ENCODE measurements at places on chromosomes 1 and 21.

GRCh38 chr1:168719306-168720111, 9.5 kb downstream of the DPT start:
- no peak for DNase-seq

DNA sequence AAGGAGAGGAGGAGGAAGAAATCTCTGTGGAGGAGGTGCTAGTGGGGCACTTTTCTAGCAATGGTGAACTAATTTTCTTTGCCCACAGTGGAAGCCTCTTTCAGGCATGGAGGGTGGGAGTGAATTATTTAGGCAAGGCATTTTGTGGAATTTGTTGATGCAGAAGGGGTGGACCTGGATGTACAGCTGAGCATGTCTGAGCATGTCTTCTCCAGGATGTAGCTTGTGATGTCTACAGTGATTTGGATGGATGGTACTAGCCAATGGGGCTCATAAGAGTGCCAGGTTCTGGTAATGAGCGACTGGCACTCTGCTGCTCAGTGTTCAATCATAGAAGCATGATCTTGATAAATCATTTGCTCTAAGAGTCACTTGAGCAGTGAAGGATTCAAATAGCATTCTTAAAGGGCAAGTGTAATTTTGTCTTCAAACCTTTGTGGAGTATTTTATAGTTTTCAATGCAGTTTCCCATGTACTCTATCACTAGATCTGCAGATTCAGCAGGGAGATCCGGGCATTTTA, 153.9 kb upstream of the LMO4 start:
- DNase-seq: no peak

- peak; percentile 46 for DNase-seq
Measured at GRCh38 chr1:97925151-97925550, 4.3 kb upstream of the DPYD start.

GRCh38 chr1:167666416-167666815, 36.4 kb downstream of the RCSD1 start:
- no peak for DNase-seq

DNA sequence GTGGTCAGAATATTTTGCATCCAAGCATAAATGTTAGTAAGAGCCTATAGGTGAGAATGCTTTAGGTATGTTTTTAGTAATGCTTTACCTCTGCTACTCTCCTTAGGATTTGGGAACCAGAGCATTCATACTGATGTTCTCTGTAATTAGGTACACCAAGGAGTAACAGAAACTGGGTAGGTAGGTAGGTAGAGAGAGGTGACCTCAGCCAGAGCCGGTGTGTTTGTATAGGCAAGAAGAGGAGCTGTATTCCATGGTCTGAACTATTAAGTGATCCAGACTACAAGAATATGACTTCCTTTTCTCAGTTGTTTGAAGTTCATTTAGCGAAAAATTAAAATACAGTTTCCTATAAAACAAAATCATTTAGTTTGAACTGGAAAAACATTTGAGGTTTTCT, 108.5 kb downstream of the SDCCAG8 start:
- DNase-seq: no peak

- no peak for DNase-seq
Measured at GRCh38 chr1:54949053-54949452, 31.4 kb upstream of the TMEM61 start.

DNA sequence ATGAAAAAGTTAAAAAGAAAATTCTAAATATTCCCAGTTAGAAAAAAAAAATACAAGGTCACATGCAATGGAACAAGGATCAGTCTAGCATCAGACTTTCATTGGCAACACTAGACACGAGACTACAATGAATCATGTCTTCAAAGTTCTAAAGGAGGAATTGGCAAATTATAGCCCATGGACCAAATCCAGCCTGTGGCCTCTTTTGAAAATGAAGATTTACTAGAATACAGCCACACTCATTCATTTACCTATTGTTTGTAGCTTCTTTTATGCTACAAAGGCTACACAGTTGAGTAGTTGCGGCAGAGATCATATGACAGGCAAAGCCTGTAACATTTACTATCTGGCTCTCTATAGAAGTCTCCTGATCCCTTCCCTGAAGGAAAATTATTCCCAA, 71.4 kb downstream of the MRPL39 start:
- DNase-seq: no peak

DNA sequence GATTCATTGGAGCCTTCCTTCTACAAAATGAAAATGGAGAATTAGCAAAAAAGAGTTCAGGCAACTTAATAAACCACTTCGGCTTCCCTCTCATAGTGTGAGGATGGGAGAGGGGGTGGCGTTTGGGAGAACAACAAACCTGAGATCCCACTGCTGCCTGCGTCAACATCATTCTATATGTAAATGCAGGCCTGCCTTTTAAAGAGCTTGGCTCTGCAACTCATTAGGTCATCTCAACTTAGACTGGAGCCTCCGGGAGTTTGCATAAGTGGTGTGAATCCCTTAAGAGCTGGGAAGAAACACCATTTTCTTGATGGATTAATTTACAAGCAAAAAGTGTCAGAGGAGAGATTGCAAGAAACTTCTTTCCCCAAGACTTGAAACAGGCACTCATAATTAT, 127.6 kb upstream of the DAB1 start:
- no peak for DNase-seq

DNA sequence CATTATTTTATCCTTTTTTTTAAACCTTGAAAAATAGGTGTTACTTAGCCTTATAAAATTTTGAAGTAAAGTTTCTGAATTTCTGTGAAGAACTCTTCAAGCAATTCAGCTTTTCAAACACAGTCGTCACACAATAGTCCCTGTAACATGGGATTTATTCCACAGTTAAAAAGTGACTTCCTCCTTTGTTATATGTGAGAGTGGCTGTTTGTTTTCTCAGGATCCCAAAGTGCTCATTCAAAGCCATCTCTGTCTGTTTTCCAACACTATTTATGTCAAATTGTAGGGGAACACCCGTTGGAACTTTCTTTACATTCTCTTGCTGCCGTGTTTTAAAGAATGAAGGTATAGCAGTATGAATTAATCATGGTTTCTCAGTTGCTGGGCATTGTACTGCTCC, 80.8 kb upstream of the GPR52 start:
- no peak for DNase-seq

GRCh38 chr1:156412653-156413321, 43.8 kb downstream of the RHBG start:
- DNase-seq: no peak

DNA sequence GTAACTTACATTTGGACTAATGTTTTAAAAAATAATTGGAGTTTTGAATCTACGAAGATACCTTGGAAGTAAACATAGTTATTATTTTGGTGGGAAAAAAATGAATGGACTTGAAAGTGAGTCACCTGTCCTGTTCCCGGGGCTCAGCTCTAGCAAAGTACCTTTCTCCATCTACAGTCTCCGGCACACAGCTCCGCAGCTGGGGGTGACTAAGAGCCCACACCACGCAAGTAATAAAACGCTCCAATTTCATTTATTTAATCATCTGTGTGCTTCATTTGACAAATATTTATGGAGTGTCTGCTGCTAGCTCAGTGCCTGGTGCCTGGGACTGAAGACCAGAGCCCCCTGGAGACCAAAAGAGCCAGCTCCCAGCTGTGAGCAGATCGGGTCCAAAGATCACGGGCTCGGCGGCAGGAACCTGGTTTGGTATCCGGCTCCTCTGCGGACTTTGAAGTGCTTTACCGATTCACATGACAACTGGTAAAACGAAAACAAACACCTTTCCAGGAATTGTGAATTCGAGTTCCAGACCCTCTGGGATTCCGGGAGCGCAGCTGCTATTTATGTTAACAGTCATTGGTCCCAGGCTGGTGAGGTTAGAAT, 1.7 kb upstream of the RIPK4 start:
- peak; percentile 63 for DNase-seq

DNA sequence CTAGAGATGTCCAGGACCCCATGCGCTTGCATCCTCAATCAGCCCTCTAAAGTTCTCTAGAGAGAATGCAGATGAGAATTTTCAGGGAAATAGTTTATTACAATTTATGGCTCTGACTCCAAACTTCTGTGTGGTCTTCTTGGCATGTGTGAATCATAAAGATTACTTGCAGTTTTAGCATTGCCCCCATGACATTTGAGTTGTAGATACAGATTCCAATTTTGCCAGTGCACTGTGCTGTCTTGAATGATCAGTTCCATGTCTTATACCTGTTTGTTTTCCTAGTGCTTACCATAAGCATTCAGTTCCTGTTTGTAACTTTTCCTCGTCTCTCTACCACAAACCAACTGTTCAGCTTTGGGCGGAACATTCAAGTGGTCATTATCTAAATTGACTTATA, 4.8 kb downstream of the KRTAP21-3 start:
- DNase-seq: no peak

- no peak for DNase-seq
Measured at GRCh38 chr1:230517786-230518185, 91.7 kb upstream of the PGBD5 start.

GRCh38 chr1:161913482-161914140, 110.1 kb downstream of the OLFML2B start:
- no peak for DNase-seq
